Naive B cell (primary cell): ENCODE measurements at places on chromosomes 13 and 19. TPM values are rescaled to one million over a fixed set of nuclear protein-coding genes. Genes with fewer than 3 reads are reported as not detected.

DNA sequence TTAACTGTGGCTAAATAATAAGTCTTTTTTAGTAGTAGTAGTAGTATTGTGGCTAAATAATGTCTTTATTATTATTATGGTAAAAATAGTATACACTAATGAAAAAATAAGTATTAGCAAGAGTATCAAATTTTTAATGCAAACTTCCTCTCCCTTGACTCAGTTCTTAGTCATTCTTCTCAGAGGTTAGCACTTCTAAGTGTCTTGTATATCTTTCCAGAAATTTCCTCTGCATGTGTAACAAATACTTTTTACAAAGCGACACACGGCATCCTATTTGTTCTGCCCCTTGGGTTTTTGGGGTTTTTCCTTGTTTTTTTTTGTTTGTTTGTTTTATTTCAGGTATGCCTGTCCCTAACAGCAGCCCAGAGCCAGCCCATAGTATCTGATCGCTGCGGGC is 20.9 kb downstream of the SIN3B start:
- DNase-seq: no peak

DNA sequence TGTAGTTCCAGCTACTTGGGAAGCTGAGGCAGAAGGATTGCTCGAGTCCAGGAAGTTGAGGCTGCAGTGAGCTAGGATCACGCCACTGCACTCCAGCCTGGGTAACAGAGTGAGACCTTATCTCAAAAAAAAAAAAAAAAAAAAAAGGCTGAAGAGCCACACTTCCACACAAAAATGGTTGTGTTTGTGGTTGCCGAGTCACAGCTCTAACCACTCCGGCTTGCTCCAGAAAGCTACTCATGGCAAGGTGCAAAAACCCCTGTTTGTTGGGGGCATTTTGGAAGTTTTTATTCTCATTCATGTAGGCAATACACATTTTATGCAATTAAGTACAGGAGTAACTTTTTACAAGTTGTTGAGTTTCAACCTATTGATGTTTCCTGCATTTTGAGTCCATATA is 93.5 kb downstream of the INSR start:
- no peak for DNase-seq

DNA sequence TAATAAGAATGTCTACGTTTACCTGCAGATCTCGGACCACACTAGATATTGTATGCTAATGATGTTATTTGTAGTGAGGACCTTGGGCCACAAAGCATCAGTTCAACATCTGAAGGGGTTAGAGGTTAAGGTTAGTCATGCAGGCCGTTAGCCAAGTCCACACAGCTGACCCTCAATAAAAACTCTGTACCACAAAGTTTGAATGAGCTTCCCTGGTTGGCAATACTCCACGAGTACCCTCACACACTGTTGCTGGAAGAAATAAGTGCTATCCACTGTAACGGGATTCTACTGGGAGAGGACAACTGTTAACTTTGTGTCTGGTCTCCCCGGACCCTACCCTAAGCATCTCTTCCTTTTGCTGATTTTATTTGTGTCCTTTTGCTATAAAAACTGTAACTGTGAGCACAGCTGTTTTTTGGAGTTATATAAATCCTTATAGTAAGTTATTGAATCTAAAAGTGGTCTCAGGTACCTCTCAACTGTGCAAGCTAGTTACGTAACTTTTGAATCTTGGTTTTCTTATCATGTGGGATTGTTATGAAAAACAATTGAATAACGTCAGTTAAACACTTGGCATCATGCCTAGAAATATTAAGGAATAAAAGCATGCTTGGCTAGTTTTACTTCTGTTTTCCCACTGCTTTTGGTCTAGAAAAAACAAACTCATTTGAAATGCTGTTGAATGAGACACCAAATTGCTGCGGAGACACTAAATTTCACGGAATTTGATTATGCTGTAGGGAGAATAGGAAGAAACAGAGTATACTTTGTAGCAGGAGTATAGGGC is 181.5 kb downstream of the DNAJC3 start:
- DNase-seq: no peak

- no peak for DNase-seq
Observed at GRCh38 chr19:17633700-17634099, 54.5 kb downstream of the UNC13A start.

GRCh38 chr19:38060331-38060730 is 153.3 kb downstream of the SIPA1L3 start:
- DNase-seq: no peak

- no peak for DNase-seq
Observed at GRCh38 chr13:29934531-29935308, 84.3 kb upstream of the UBL3 start.

GRCh38 chr13:23288564-23288963 is 107.8 kb downstream of the SGCG start:
- no peak for DNase-seq

DNA sequence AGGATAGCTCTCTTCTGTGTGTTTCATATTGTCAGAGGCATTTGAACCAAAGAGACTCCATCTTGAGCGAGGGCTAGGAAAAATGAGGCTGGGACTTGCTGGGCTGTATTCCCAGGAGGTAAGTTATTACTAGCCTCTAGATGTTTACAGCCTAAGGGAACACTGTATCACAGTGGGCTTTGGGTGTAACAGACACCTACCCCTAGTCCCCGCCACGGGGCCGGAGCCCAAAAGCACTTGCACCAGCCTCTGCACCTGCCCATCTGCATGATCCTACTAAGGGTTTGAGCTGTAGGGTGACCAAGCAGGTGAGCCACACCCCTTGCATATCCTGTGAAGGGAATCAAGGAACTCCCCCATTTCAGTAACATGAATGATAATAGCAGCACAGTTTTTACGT is 1972.2 kb downstream of the OLFM4 start:
- no peak for DNase-seq

TNFSF11 gene
- polyA plus RNA-seq: not detected
